Activated T-cell treated with anti-CD3 and anti-CD28 coated beads, Interleukin-2, amount 50 U/mL, for 72 hours (primary cell): ENCODE measurements at places on chromosomes 13 and 19.
A peak's percentile ranks its signal among the peaks of the same experiment; 100 is the strongest.

DNA sequence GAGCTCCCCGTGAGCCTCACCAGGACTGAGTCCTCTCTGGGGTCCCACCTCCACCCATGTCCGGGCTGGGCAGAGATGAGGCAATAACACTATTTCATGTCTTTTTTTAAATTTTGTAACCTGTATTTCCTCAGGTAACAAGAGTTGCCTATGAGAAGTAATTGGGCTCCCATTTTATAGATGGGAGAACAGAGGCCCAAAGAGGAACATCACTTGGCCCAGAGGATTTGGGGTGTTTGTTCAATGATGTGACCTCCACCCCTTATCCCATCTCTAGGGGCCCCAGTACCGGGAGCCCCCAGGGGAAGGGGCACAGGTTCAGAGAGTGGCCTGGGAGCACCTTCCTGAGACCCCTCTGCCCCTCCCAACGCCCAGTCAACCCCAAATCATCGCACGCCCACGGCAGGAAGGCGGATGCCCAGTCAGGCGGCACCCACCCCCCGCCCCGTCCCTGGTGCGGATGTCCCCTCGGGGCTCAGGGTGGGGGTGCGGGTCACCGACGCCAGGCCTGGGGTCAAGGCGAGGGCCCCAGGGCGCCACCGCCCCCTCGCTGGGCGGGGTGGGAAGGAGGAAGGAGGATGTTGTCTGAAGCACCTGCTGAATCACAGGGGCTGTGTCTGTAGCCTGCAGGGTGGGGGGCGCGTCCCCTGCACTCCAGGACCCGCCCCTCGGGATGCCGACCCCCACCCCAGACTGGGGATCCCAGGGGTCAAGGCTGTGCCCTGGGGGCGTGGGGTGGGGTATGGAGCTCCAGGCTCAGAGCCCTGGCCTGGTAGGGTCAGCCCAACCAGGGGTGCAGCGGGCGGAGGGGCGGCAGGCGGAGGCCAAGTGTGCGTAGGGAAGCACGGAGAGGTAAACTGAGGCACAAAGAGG, 9.0 kb upstream of the CIRBP start:
- peak overlapping the region; percentile 93 for H3K4me3 ChIP-seq
- peaks cover 51% of the 10 kb centered on the region for H3K4me1 ChIP-seq
- peak overlapping the region; percentile 90 for H3K27ac ChIP-seq
- DNase-seq, result peak; percentile 73
- H3K36me3 ChIP-seq, result no peaks in the 10 kb centered on the region

- no peaks in the 10 kb centered on the region for H3K27me3 ChIP-seq
- H3K36me3 ChIP-seq, result no peaks in the 10 kb centered on the region
- no peak overlapping the region for H3K4me3 ChIP-seq
- DNase-seq, result no peak
- no peak overlapping the region for H3K27ac ChIP-seq
- no peaks in the 10 kb centered on the region for H3K4me1 ChIP-seq
Measured at GRCh38 chr13:89796196-89796595, 1551.3 kb upstream of the MIR17HG start.

DNA sequence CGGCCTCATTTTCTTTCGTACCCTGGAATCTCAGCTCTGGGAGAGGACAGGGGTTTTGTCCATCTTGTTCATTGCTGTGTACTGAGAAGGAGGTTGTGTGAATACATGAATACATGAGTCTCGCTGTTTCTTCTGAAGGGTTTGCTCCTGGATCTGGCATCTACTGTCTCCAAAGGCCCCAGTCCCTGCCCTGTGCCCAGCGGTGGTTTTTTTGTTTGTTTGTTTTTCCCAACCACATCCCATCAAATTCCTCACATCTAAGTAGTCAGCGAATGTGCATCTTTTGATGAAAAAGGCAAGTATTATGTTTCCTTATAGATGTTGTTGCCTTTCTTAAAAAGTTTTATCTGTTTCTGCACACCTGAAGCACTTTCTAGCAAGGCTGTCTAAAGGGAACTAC, 12.5 kb downstream of the DCAF15 start:
- H3K27me3 ChIP-seq, result no peaks in the 10 kb centered on the region
- peaks cover 3% of the 10 kb centered on the region for H3K36me3 ChIP-seq
- no peak for DNase-seq
- H3K27ac ChIP-seq, result no peak overlapping the region
- H3K4me1 ChIP-seq, result no peaks in the 10 kb centered on the region

DNA sequence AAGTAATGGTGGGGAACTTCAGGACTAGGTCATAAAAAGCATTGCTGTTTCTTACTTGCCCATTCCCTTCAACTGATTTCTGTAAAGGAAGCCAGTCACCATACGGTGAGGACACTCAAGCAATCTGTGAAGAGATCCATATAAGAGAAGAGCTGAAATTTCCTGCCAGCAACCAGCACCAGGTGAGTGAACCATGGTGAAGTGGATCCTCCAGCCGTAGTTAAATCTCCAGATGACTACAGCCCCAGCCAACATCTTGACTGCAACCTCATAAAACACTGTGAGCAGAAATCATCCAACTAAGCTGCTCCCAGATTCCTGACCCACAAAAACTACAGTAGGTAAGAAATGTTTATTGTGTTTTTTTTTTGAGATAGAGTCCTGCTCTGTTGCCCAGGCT, 3.8 kb upstream of the SLC6A16 start:
- DNase-seq, result no peak
- H3K4me3 ChIP-seq, result no peak overlapping the region
- H3K36me3 ChIP-seq, result no peaks in the 10 kb centered on the region

DNA sequence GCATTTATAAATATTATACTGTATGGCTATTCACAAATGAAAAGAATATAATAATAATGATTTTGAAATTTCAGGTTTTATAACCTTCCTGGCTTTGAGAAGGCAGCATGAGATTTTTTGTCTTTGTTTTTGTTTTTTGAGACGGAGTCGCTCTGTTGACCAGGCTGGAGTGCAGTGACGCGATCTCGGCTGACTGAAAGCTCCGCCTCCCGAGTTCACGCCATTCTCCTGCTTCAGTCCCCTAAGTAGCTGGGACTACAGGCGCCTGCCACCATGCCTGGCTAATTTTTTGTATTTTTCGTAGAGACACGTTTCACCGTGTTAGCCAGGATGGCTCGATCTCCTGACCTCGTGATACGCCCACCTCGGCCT, 64.1 kb downstream of the ZNF429 start:
- peak overlapping the region; percentile 80 for H3K27ac ChIP-seq
- H3K4me3 ChIP-seq, result peak overlapping the region; percentile 88
- H3K27me3 ChIP-seq, result no peaks in the 10 kb centered on the region
- H3K4me1 ChIP-seq, result peaks cover 27% of the 10 kb centered on the region
- peak; percentile 53 for DNase-seq

GRCh38 chr13:28719227-28720055, 671 bp upstream of the SLC46A3 start:
- no peak for DNase-seq
- peak overlapping the region; percentile 95 for H3K27ac ChIP-seq
- no peaks in the 10 kb centered on the region for H3K27me3 ChIP-seq
- H3K4me3 ChIP-seq, result peak overlapping the region; percentile 99

DNA sequence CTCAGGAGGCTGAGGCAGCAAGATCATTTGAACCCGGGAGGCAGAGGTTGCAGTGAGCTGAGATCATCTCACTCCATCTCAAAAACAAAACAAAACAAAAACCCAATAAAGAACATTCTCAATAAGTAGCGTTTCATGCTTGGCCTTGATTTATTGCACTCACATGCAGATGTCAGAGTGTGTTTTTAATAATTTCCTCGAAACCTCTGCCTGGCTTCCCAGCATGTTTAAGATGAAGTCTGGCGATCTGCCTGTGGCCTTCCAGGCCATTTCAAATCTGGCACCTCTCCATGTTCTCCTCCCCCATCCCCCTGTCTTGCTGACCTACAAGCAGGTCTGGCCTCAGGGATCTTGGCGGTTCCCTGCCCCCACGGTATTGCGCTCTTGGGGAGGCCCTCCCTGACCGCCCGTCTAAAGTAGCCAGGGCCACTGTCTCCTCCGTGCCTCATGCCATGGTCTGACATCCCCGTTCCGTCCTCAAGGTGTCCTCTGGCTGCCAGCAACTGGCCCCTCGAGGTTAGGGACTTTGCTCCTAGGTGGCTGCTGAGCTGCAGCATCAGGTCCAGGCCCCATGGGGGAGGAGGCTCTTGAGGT, 1.6 kb downstream of the WDR88 start:
- no peak overlapping the region for H3K4me3 ChIP-seq
- no peak for DNase-seq
- H3K27me3 ChIP-seq, result no peaks in the 10 kb centered on the region
- H3K36me3 ChIP-seq, result peaks cover 2% of the 10 kb centered on the region
- no peak overlapping the region for H3K27ac ChIP-seq

DNA sequence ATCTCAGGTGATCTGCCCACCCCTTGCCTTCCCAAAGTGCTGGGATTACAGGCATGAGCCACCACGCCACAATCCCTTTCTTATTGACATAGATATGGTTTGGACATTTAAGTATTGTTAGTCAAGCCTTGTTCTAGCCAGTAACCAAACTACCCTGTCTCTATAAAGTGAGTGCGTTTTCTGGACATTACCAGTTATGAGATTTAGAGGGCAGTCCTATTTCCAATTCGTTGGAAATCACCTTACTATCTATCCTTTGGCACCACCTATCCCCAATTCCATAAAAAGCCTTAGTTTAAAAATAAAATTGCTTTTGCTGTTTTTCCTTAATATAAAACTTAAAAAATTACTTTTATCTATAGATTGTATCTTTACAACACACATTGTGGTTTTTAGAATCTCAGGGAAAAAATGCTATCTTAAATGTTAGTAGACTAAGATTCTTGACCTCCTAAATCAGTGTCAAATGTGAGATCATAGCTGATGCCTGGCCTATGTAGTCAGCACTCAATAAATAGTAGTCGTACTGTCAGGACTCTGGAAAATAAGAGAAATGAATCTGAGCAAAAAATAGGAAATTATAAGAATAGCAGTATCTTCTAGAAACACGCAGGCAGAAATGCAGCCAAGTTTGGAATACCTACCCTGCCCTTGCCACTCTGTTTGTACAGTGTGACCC, 57.0 kb downstream of the NUFIP1 start:
- no peak overlapping the region for H3K27ac ChIP-seq
- no peak for DNase-seq
- peaks cover 12% of the 10 kb centered on the region for H3K4me1 ChIP-seq
- H3K36me3 ChIP-seq, result no peaks in the 10 kb centered on the region
- no peak overlapping the region for H3K4me3 ChIP-seq

DNA sequence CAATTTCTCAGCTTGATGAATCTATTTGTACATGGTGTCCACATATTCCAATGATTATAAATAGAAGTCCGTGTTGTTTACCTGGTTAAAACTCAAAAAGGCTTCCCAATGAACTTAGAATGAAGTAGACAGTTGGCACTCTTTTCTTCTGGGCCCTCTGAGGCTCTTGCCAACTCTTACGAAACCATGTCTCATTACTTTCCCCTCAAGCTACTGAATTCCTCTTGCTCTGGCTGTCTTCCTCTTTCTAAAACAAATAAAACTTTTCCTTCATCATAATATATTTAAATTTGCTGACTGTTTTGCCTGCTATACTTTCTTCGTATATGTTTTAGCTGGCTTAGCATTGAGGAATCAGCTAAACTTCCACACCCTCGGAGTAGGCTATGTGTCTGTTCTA, 139.7 kb downstream of the SLITRK6 start:
- no peaks in the 10 kb centered on the region for H3K27me3 ChIP-seq
- no peak for DNase-seq
- H3K27ac ChIP-seq, result no peak overlapping the region
- no peaks in the 10 kb centered on the region for H3K4me1 ChIP-seq
- H3K36me3 ChIP-seq, result no peaks in the 10 kb centered on the region
- no peak overlapping the region for H3K4me3 ChIP-seq

DNA sequence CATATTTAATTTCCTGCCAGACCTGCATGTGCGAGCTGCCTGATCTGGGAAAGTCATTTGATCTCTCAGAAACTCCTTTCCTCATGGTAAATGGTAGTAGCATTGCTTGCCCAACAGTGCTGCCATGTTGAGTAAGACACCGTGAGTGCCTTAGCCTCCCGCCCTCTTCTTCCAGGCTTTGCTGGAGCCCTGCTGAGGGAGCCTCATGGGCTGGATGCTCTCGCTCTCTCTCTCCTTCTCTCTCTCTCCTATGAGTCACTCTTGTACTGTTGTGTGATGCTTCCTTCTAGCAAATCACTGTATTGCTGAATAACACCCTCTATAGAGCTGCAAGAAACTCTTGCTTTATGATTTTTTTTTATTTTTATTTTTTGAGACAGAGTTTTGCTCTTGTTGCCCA, 365.5 kb downstream of the UQCRFS1 start:
- H3K4me3 ChIP-seq, result no peak overlapping the region
- H3K27me3 ChIP-seq, result no peaks in the 10 kb centered on the region
- DNase-seq, result no peak
- no peak overlapping the region for H3K27ac ChIP-seq
- H3K4me1 ChIP-seq, result no peaks in the 10 kb centered on the region

DNA sequence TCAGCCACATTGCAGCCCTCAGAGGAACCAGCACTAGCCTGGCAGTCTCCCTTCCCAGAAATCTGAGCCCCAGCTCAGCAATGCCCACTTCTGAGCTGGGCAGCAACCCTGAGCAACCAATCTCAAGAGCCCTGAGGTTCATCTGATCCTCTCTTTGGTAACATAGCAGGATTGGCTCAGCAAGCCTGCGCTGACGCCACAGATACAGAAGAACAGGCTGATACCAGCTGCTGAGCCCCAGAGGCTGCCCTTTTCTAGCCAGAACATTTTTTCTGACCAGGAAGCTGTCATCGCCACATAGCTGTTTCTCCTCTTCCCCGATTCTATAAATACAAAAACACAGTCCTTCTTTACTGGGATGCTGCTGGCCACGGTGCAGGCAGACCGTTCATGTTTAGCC, 59.8 kb downstream of the TRPM4 start:
- H3K4me1 ChIP-seq, result no peaks in the 10 kb centered on the region
- no peak overlapping the region for H3K27ac ChIP-seq
- no peak overlapping the region for H3K4me3 ChIP-seq
- DNase-seq, result no peak

DNA sequence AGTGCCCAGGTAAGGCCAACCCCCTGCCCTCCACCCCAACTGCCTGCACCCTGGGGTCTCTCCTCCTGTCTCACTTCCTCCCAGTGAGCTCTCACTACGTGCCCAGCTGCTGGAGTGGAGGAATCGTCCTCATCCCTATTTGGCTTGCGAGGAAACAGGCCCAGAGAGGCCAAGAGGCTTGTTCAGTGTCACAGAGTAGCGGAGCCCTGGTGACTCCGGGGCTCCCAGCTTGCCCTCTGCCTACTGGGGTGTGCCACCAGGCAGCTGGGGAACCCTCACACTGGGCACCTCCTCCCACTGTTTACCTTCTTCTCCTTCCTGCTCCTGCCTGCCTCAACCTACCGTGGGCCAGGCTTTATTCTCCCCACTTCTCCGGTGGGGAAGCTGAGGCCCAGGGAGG, 5.6 kb downstream of the TMED1 start:
- H3K27me3 ChIP-seq, result no peaks in the 10 kb centered on the region
- H3K27ac ChIP-seq, result no peak overlapping the region
- H3K4me1 ChIP-seq, result peaks cover 5% of the 10 kb centered on the region
- no peak overlapping the region for H3K4me3 ChIP-seq
